ENCODE measurements at places on chromosomes 16 and 17.

DNA sequence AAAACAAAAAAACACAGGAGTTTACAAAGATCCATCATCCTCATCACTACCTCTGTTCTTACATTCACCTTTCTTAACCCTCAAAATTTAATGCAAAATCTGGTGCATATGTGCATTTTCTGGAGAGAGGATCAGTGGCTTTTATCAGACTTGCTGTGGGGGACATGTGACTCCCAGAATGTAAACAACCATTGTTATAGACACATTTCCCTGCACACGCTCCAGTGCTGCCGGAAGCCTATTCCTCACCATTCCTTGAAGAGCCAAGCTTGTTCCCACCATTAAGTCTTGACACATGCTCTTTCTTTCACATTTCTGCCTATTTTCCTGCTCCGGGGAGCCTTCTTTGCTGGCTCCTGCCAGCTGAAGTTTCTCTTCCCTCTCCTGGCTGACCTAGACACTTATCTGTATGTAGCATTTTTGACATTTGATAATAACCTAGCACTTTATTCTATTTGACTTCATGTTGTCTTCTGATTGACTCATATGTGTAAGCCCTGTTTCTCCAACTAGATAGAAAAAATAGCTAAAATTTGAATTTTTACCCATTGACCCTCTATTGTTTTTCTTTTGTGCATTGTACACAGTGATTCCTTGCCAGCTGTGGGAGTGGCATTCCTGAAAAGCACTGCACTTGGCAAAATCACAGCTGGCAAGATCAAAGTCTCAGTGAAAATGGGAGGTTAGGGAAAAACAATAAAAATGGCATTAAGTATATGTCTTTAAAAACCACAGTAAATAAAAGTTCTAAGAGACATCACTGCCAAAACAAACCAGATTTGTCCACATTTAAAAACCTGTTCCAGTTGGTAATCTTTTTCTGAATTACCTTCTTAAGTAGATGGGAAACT, 76.8 kb upstream of the CIBAR2 start:
- no peak for DNase-seq
- no peaks in the 10 kb centered on the region for H3K4me1 ChIP-seq

DNA sequence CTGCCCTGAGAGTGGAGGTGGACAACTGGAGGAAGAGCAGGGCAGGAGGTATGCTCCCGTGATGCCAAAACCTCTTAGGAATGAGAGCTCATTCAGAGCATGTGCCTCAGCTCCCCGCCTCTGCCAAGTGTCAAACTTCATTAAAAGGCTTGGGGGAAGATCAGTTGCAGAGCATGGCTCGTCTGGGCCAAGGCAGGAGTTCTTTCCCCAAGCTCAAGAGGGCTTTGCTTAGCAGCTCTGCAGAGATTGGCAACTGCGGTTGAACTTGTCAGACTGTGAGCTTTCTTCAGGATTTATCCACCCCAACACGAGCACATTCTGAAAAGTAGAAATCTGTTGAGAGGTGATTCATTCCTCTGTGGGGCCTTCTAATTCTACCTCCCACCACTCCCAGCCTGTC, 248.1 kb downstream of the HS3ST3A1 start:
- peaks cover 12% of the 10 kb centered on the region for H3K27me3 ChIP-seq
- H3K36me3 ChIP-seq = no peaks in the 10 kb centered on the region
- H3K4me1 ChIP-seq = no peaks in the 10 kb centered on the region
- no peak overlapping the region for H3K4me3 ChIP-seq

GRCh38 chr16:56424404-56424764, 961 bp downstream of the AMFR start:
- DNase-seq = no peak
- no peaks in the 10 kb centered on the region for H3K27me3 ChIP-seq
- H3K36me3 ChIP-seq = no peaks in the 10 kb centered on the region
- H3K4me3 ChIP-seq = peak overlapping the region; percentile 95
- H3K4me1 ChIP-seq = peaks cover 50% of the 10 kb centered on the region

DNA sequence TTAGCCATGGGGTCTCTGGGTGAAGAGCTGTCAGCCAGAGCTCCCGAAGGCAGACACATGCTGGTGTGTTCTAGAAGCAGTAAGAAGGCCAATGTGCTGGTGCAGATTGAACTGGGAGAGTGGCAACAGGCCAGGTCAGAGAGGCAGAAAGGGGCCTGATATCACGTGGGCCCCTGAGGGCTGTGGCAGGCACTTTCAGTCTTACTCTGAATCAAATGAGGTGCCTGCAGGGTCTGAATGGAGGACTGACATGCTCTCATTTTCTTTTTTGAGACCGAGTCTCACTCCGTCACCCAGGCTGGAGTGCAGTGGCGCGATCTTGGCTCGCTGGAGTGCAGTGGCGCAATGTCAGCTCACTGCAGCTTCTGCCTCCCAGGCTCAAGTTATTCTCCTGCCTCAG, 293.8 kb downstream of the ABCC12 start:
- H3K4me1 ChIP-seq = no peaks in the 10 kb centered on the region
- H3K4me3 ChIP-seq = no peak overlapping the region
- H3K36me3 ChIP-seq = no peaks in the 10 kb centered on the region
- H3K27me3 ChIP-seq = peaks cover 10% of the 10 kb centered on the region
- no peak for DNase-seq
- no peak overlapping the region for H3K27ac ChIP-seq

DNA sequence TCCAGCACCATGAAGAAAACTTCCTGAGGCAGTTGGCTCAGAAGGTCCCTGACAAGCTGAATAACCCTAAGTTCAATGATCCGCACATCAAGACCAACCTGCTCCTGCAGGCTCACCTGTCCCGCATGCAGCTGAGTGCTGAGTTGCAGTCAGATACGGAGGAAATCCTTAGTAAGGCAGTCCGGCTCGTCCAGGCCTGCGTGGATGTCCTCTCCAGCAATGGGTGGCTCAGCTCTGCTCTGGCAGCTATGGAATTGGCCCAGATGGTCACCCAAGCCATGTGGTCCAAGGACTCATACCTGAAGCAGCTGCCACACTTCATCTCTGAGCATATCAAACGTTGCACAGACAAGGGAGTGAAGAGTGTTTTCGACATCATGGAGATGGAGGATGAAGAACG, 88.4 kb upstream of the SMURF2 start:
- no peak for DNase-seq
- H3K27me3 ChIP-seq = no peaks in the 10 kb centered on the region
- H3K36me3 ChIP-seq = peaks cover 4% of the 10 kb centered on the region
